ENCODE measurements at places on chromosomes 12 and 14.

- no peak for DNase-seq
These were observed 201.2 kb downstream of the DPF3 start for GRCh38 chr14:72692696-72693095.

GRCh38 chr14:83147006-83147405 is 1613.4 kb upstream of the SEL1L start:
- no peak for DNase-seq

DNA sequence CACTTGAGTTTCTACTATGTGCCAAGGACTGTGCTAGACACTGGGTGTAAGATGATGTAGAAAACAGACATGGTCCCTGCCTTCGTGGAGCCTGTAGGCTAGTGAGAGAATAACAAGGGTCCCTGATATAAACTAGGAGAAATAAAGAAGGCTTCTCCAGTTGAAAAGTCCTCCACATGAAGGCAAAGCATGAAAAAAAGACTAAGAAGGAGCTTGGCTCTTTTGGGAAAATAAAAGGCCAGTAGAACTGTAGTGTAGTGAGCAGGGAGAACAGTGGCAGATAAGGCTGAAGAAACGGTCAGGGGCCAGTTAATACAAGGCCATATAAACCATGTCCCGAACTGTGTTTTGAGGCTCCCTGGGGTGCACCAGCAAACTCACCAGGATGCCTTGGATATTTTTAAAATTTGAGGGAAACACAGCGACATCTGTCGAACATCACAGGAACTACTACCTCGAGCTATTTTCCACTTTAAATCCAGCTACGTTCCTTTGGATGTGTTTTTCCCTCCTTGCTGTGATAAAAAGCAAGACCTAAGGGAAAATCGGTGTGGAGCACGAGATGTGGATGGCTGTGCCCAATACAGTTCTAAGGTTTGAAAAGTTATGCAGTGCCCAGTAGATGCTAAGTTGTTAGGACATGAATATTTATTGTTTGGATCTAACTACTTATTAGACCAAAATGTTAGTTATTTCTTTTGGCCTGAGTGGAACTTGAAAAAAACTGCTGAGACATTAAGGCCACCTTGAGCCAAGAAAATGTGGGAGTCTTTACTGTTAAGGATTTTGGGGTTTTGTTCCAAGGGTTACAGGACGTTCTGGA is 8.5 kb upstream of the CFL2 start:
- no peak for DNase-seq

DNA sequence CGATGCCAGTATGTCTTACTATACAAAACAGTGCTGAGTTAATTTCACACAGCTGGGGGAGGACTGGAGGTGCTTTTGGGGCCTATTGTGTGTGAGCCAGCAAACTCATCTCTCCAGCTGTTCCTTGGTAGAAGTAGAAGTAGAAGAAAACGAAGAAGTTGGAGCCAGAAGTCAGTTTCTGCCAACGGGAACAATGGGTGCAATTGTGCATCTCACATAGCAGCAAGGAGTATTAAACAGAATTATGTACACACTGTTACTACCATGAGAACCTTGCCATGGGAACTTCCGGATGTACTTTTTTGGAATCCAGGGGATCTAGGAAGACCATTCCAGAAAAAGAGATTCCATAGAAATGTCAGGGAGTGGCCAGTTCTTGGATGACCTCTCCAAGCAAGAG is 88.6 kb downstream of the VCPKMT start:
- DNase-seq = no peak

- DNase-seq = no peak
These were observed 55.4 kb upstream of the ZFP36L1 start for GRCh38 chr14:68848253-68848652.

GRCh38 chr12:75890141-75890540 is 141.4 kb downstream of the PHLDA1 start:
- no peak for DNase-seq

- no peak for DNase-seq
These were observed 37.6 kb upstream of the LTBP2 start for GRCh38 chr14:74649673-74650072.

Data from HL-60 (cell line).